NCI-H510A treated with DMSO at 0.1 percent for 48 hours (cell line): ENCODE measurements at places on chromosomes 11 and 22.

GRCh38 chr11:74452366-74452765, 15.0 kb downstream of the KCNE3 start:
- no peak for DNase-seq

GRCh38 chr11:128579798-128580504, 7.4 kb downstream of the ETS1 start:
- DNase-seq = peak; percentile 30

- no peak for DNase-seq
Measured at GRCh38 chr11:114171257-114172054, 111.9 kb downstream of the ZBTB16 start.

DNA sequence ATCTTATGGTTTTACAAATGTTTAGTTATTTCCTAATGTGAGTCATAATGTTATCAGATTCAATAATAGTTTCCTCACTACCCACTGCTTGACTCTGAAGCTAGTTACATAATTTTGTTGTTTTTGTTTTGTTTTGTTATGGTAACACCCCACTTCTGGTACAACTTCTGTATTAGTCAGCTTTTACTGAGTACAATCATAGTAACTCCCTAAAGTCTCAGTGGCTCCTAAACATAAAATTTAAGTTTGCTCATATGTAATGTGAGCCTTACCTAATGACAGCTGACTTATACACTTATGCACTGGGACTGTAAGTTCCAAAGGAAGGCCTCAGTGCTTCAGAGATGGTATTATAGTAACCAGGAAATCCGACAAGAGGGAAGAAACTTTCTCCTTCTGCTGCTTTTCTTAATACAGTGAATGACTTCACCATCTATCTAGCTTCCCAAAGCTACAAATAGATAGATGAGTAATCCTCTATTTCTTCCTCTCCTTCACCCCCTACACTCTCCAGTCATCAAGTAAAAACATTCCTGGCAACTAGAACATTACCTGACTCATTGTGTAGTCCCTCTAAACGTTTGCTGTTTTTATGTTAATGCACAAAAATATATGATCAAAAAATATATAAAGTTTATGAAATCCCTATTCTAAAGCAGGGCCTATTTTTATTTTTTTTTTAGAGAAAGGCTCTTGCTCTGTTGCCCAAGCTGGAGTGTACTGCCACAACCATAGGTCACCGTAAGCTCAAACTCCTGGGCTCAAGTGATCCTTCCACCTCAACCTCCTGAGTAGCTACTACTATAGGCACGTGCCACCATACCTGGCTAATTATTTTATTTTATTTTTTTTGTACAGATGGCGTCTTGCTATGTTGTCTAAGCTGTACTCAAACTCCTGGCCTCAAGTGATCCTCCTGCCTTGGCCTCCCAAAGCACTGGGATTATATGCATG, 563.0 kb downstream of the SOX6 start:
- no peak for DNase-seq

GRCh38 chr11:75771646-75772410, 3.2 kb downstream of the DGAT2 start:
- no peak for DNase-seq

DNA sequence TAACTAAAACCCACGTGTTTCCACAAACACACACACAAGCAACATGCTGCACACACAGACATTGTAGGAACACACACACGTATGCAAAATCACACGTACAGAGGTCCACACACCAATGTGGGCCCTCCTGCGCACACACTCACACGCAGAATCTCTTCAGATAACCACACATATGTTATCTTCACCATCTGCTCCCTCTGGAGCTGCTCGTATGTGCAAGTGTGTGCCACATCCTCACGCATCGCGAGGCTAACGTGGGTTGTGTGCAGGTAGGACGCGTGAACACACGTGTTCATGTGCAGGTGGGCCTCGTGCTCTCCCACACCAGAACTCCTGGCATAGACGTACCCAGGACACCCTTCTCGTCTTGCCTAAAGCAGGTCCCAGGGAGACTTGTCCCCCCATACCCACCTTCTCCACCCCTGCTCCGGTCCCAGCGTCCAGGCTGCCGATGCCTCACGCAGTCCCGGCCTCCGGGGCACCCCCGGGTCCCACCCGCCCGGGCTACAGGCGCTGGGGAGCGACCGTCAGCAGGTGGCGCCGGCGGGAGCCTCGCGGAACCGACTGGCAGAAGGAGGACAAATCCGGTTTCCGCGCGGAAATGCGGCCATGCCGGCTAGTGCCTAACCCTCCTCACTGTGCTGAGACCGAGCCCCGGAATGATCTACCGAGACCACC, 10.3 kb upstream of the IGSF9B start:
- no peak for DNase-seq

DNA sequence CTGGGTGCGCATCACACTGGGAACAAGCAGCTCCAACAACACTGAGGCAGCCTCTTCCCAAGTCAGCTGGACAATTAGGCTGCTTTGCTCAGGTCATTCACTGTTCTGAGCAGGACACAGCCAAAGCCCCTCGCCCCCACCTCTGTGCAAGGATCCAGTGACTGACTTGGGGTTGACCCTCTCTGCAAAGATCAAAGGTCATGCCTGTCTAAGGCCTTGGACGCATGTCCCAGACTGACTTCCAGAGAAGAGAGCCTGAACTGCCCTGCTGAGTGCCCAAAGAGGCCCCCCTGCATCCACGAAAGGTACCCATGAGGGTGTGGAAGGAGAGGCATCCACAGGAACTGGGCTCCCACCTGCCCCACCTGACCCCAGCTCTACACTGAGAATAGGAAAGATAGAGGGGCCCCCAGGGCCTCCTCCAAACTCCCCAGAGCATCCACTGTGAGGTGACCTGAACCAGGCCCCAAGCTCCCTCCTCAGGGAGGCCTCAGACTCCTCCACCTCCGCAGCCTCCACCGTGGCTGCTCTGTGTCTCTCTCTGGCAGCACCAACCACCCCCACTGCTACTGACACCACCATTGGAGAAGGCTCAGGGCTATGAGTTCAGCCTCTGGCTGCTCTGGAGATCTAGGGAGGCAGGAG, 53.5 kb downstream of the IGLL5 start:
- no peak for DNase-seq

- no peak for DNase-seq
Measured at GRCh38 chr11:62233730-62234129, 8.3 kb upstream of the SCGB1D2 start.

- no peak for DNase-seq
Measured at GRCh38 chr11:64697663-64698375, 25.2 kb downstream of the NRXN2 start.

DNA sequence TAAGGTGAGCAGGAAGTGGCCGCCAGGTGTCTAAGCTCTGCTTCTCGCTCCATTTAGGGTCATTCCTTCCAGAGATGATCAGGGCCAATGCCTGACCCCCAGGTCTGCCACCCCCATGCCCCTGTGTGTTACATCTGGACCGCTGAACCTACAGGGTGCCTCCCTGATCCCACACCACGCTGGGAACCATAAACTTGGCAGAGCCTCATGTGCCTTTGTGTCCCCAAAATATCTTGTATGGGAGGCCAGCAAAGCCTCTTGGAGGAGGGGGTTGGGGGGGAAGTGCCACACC, 3.7 kb downstream of the TST start:
- DNase-seq = no peak

DNA sequence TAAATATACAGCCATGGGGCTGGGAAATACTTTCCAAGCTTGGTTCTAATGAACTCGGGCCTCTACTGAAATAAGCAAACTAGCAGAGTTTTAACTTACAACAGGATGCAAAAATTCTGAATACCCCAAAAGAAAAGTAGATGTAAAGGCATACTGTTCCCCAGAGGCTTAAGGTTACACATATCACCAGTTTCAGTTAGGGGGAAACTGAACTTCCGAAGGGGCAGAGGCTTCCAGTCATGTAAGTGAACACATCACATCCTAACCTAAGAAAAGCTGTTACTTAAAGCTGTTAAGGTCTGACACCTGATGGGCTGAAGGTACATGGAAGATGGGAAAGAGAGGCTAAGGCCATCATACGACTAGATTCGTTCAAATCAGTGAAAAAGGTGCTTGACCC, 2.3 kb downstream of the GAB2 start:
- DNase-seq = no peak

- no peak for DNase-seq
Measured at GRCh38 chr11:102147015-102147414, 36.8 kb downstream of the YAP1 start.

DNA sequence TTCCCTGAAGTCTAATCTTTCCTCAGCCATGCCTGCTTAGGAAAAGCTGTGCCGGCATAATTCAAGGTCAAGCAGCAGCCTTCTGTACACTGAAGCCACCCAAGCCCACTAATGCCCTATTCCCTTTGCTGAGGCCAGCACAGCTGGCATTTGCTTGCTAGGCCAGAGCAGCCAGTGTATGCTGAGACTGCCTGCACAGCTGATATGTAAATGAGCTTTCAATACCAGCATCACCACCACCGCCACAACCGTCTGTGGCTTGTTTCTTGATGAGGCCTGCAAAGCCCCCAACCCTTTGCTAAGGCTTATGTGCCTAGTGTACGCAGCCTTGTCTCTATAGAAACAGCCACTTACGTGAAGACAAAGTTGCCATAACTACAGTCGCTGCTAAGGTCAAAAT, 56.3 kb upstream of the TNRC6B start:
- DNase-seq = no peak

DNA sequence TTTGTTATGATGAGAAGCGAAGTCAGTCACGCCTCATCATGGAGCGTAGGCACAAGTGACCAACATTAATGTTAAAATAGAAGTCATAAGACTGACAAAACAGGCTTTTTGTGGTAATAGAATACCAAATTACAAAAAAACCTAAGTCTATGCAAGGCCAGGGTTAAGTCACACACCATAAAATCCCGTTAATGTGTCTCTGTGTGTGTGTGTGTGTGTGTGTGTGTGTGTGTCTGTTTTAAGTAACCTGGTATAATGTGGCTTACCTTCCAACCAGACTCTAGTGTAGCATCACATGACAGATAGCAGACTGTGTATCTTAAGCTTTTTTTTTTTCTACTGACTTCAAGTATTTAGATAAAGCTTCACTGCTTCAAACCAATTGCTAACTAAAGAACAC, 38.0 kb downstream of the C11orf71 start:
- DNase-seq = no peak

DNA sequence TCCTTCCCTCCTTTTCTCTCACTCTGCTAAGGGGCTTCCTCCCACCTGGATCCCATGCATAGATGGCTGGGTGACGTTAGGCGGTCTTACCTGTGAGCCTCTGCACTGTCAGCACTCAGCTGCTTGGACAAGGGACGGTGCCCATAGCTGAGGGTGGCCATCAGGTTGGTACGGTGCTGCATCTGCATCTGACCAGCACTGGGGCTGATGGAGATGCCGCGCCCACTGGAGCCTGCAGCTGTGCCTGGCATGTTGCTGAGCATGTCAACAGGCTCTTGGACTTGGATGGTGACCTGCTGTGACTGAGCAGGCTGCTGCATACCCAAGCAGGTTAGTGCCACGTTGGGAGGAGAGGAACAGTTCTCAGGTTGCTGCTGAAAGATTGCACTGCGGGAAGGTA, 21.8 kb upstream of the APOA1 start:
- no peak for DNase-seq

DNA sequence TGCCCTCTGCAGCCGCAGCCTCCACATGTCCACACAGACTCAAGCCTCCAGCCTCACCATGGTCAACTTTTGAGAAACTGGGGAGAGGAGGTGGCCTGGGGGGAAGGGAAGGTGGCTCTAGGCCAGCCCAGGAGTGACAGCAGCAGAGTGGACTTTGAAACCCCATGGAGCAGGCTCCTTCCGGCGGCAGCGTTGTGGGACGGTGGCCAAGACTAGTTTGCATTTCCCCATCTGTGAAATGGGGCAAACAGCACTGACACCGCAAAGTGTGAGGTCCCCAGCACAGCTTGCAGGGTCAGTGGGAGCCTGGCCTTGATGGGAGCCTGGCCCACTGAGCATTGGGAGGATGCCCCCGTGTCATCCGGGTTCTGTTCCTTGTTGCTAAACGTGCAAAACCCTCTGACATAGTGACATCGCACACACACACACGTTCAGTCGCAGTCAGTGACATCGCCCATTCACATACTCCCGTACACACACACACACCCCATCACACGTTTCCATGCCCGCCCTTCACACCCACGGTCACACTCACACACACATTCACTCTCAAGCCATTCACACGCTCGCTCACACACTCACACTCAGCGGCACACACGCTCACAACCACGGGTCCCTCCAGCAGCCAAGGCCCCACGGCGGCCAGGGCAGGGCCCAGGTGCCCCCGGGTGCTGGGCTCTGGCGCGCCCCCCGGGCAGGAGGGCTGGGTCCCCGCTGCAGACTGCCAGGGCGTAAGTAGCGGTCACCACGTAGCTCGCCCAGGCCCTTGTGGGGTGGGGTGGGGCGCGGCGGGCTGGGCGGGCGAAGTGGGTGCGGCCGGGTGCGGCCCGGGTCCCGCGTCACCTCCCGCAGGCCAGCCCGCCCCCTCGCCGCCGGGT, 585 bp downstream of the CYB5R3 start:
- no peak for DNase-seq

DNA sequence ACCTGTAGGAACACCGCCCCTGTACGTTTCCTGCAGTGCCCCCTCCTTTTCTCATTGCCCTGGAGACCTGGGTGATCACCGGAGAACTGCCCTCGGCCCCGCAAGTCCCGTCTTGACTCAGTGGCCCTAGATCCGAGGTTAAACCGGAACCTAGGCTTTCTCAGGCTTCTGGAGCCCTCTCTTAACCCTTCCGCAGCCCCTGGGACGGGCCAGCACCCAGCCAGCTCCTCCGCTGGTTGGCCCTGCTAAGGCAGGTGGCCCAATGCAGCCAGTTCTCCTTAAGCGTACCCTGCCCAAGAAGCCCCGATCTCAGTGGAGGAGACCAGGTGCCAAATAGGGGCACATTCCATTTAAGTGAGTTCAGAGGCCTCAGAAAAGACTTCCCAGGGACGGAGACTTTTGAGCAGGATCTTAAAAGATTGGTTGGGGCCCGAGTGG, 776 bp downstream of the NLRX1 start:
- no peak for DNase-seq

- DNase-seq = no peak
Measured at GRCh38 chr22:49995361-49996118, 17.0 kb downstream of the IL17REL start.

DNA sequence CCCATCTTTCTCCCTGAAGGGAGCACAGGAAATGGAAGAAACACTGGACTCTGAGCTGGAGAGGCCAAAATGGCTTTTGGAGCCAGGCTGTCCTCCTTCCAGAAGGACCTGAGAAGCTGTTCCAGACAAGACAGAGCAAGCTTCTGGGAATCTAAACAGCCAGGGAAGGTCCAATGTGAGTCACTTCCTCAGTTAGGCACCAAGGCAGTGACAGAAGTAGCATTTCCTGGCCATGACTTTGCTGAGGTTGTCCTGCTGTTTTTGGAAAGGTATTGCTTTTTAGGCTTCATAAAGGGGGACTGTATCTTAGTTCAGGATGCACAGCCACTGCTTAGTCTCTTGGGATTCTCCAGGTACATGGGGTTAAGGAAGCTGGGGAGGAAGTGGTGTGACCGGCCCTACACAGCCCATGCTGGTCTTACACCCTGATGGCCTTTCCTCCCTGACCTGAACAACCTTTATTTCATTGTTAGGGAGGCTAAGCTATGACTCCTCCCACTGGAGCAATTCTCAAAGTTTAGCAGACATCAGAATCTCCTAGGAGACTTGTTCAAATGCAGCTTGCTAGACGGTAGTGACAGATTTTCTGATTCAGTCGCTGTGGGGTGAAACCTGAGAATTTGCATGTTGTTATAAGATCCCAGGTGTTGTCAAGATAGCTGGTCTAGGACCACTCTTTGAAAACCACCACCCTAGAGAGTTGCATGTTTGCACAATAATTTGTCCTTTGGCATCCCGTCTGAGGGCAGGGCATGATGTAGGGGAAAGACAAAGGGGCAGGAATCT, 6.8 kb upstream of the INSC start:
- DNase-seq = no peak

- no peak for DNase-seq
Measured at GRCh38 chr11:69419662-69420395, 61.6 kb upstream of the LINC01488 start.

- DNase-seq = no peak
Measured at GRCh38 chr11:102488208-102488607, 35.6 kb upstream of the TMEM123 start.
